ENCODE measurements at places on chromosomes 7 and 10.

DNA sequence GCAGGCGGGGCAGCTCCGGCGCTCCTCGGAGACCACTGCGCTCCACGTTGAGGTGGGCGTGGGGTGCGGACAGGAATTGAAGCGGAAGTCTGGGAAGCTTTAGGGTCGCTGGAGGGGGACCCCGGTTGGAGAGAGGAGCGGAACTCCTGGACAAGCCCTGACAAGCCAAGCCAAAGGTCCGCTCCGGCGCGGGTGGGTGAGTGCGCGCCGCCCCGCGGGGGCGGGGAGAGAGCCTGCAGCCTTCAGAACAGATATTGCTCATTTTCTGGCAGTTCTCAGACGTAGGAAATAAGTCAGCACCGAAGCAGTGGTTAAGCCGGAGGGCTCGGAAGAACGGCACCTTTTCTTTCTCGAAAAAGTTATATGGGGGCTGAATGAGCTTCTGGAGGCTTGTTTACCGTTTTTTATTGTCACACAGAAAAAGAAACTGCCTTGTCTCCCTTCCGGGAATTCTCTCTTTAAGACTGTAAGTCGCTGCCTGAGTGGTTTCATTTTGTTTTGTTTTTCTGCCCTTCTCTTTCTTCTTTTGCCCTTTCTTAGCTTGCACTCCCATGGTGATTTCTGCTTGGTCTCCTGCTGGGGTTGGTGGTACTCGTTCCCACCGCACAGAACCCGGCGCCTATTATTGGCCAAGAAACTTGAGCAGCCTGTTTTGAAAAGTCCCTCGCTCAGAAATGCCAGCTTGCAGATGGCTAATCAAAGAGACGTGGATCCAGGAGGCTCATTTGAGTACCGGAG is 732 bp downstream of the FAS start:
- DNase-seq = peak; percentile 89

DNA sequence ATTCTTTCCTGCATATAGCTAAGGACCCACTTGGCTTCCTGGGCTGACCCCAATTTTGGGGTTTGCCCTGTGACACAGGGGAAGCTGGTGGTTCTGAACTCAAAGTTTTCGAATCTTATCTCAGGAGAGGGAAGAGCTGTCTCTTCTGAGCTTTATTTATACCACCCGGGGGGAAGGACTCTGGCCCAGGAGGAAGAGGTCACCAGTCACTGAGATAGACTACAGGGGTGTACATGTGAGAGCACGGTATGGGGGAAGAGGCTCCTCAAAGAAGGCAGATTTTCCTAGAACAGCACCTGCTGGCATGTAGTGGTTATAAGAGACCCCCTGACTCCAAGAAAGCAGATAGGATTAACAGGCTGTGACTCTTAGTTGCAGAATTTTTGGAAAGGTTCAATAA is 101.8 kb upstream of the ELMO1 start:
- DNase-seq = no peak

DNA sequence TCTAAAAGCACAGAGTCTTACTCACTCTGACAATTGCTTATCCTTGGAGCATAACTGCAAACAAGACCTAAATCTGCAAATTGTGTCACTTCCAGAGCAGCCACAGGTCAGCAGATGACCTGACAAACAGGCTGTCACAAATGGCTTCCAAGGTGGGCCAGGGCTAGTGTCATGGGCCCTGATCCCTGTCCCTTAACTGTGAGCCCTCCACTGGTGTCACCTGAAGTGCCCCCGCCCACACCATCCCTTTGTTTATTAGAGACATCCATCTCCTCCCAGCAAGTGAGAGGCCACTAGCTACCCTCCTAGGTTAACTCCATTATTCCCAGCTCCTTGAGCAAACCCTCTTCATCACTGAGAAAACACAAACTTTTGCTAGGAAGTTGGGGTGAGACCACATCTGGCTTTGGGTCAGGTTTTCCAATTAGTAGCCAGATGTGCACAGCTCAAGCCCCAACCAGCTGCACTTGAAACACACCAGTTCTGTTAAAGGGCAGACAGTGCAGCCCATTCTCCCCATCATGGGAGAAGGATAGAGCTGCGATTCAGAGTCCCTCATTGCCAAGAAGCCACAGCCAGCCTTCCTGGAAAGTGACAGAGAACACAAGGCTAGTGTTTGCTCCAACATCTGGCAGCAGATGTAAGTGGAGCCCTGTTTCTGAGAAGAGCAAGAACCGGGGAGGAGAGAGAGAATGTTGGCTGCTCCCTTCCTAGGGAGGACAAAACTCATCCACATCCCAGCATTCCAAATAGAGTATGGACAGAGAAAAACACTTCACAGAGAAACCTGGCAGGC is 75.7 kb upstream of the NANOS1 start:
- peak; percentile 96 for DNase-seq

GRCh38 chr7:128922496-128923410 is 12.2 kb upstream of the KCP start:
- DNase-seq = no peak

GRCh38 chr10:28089467-28089866 is 90.6 kb upstream of the ODAD2 start:
- DNase-seq = no peak

DNA sequence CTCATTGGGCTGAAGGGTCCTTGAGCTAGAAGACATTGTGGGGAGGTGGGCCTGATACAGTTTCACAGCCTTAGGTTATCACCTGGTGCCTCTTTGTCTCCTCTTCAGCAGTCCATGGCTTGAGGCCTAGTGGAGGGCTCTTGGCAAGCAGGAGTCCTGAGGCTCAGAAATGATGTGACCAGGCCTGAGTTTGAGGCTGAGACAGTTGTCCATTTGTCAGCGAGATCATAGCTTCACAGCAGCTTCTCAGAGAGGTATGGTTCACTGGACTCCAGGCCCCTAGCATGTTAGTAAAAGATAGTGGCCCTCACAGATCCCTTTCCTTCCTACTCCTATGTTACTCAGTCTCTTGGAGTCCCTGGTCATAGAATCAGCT is 19.1 kb downstream of the SUFU start:
- DNase-seq = no peak
